ENCODE measurements at places on chromosomes 12 and 14. TPM values are rescaled to one million over a fixed set of nuclear protein-coding genes. Genes with fewer than 3 reads are reported as not detected.

The BCL11B gene
- total RNA-seq: 0.44 TPM

The KRT6A gene
- total RNA-seq: 12.3 TPM

The CCDC60 gene
- not detected for total RNA-seq

The RNASE7 gene
- not detected for total RNA-seq

The AQP2 gene
- not detected for total RNA-seq

The HOXC9 gene
- total RNA-seq: 14.7 TPM

The UBE3B gene
- 13.9 TPM for total RNA-seq

The ALG10 gene
- total RNA-seq: 4.7 TPM

The ZNF891 gene
- total RNA-seq: 0.34 TPM

The OR4K1 gene
- total RNA-seq: not detected

The LRP1 gene
- 14.8 TPM for total RNA-seq

The SDR9C7 gene
- 0.05 TPM for total RNA-seq

The TBC1D30 gene
- total RNA-seq: 1.5 TPM

The GALNT8 gene
- total RNA-seq: not detected

The GARIN6 gene
- not detected for total RNA-seq

The OR4E2 gene
- total RNA-seq: not detected

Measured in A549 treated with dexamethasone at 1 μM for 4 hours (cell line).